ENCODE measurements at places on chromosomes 7 and 10.
A peak's percentile ranks its signal among the peaks of the same experiment; 100 is the strongest.

- no peak for DNase-seq
These were observed 105.6 kb downstream of the RNLS start for GRCh38 chr10:88477343-88478085.

DNA sequence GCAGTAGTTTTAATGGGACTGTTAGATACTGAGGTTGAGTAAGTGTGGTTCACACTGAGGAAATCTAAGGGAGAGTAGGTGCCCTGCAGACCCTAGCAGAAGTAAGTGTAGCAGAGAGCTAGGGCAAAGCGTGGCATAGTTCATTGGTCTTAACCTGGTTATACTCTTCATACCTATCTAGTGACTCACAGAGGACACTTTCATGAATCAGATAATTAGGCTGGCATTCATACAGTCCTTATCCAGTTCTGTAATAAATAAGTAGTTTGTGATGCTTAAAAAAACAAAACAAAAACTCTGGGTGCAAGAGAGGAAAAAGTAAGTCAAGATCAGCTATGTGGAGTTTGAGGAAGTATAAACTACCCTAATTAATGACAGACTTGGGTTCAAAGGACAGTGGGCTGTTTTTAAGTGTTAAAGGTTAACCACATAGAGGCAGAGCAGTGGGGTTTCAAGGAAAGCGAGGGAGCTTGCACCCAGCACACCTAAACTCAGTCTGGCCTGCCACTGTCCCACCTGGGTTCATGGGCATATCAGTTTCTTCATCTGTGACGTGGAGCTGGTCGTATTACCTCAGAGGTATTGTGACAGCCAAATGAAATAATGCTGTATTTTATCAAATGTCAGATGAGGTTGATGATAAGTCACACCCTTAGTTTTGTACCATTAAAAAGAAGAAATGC lies 27.1 kb downstream of the LMTK2 start:
- DNase-seq: peak; percentile 23

DNA sequence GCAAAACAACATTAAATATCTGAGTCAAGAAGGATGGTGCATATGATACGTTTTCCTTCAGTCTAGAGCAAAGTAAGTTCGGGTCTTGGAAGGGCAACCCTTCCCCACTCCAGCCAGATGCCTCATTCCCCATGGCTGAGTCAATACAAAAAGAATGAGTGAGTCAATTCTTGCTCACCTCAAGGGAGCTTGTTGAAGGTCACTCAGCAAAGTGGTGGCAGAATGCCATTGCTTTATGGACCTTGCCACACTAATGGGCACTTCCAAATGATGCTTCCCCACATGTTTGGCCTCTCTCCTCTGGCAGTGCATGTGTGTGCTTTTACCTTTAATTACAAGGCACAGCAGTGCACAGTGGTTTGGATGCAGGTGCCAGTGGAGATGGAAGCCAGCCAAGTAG lies 296.5 kb downstream of the SORCS3 start:
- DNase-seq: no peak

DNA sequence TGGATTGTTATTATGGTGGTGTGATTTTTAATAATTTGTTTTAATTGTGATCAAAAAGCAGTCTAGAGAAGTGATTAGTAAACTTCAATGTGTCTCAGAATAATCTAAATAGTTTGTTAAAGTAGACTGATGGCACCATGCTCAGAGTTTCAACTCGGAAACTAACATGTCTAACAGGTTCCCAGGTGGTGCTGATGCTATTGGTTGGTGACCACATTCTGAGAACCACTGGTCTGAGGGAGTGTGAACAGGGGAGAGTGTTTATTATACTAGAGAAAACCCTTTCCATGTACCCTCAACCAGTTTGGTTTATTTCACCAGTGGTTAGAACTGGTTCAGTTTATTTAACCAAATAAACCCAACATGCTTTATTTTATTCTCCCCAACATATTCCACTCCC lies 42.0 kb upstream of the LSM8 start:
- no peak for DNase-seq

GRCh38 chr7:117110480-117111315 lies 157.4 kb downstream of the ST7 start:
- no peak for DNase-seq

DNA sequence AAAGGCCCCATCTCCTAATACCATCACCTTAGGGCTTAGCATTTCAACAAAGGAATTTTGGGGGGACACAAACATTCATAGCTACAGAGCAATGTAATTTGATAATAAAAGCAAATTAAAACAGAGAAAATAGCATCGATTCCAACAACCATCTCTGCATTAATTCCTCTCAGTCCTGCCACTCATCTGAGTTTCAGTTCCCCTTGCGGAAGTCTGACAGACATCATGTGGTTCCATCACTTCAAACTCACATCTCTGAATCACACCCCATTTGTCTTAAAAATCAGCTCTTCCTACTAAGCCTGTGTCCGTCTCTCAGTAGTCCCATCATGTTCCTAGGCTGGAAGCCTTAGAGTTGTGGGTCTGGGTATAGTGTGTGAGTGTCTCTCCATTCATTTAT lies 3.6 kb downstream of the ADCK2 start:
- DNase-seq: peak; percentile 80

GRCh38 chr10:23490115-23490514 lies 51.2 kb downstream of the OTUD1 start:
- DNase-seq: no peak

DNA sequence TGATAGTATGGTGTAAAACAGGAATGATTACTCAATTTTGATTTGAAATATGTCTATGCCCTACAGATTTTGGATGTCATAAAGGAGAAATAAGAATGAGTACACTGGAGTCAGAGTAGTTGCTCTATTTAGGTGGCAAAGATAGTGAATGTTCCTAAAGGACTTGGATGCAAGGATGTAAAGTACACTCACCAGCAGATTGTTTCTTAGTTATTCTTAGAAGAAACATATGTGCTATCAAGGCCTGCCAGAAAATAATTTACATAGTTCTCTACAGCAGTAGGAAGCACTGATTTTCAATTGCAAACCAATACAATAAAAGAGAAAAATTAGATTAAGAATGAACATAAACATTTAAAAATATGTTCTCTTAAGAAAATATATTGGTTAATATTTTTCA lies 259.4 kb downstream of the PPP1R3A start:
- DNase-seq: no peak

GRCh38 chr10:30979956-30980355 lies 51.7 kb downstream of the ZNF438 start:
- no peak for DNase-seq

- DNase-seq: no peak
These were observed 62.9 kb downstream of the CCSER2 start for GRCh38 chr10:84391326-84391725.

DNA sequence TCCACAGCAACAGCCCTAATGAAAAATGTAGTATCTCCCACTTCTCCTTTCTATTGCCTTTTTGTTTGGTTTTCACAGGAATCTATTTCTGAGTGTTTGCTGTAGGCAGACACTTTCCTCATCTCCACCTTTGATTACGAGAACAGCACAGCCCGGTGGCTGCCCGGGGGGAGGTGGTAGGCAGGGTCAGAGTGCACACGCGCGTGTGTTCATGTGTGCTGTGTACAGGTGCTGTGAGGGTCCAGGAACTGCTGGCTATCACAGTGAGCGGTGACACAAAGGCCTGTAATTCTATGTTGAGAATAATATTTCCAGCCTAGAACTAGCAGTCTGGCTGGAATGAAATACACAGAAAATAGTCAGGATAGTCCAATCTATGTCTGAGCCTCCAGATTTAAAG lies 212.8 kb downstream of the ADARB2 start:
- no peak for DNase-seq

DNA sequence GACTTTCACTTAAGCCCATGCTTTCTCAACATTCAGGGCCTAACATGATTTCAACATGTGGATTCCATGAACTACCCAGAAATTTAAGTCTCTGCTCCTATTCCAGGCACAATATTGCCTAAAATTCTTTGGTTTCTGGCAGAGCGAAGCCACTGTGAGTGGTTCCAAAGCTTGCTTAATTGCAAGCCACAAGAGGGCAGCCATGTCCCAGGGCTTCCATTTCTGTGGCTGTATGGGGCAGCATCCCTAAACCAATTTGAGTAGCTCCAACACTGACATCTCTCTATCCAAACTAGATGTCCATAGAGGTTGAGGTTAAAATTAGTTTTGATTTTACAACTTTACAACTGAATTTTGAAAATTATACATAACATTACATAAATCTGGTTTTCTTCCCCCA lies 56.3 kb upstream of the MDFIC start:
- peak; percentile 51 for DNase-seq

DNA sequence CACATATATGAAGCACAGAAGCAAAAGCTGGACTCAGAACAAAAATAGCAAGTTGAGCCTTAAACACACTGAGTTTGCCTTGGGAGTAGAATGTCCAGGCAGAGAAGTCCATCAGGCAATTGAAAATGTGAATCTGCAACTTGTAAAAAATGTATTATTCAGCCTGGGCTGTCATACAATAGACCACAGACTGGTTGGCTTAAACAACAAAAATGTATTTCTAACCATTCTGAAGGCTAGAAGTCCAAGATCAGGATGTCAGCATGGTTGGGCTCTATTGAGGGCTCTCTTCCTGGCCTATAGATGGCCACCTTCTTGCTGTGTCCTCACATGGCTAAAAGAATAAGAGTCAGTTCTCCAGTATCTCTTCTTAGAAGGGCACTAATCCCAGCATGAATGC lies 76.5 kb upstream of the CAPZA2 start:
- DNase-seq: no peak

DNA sequence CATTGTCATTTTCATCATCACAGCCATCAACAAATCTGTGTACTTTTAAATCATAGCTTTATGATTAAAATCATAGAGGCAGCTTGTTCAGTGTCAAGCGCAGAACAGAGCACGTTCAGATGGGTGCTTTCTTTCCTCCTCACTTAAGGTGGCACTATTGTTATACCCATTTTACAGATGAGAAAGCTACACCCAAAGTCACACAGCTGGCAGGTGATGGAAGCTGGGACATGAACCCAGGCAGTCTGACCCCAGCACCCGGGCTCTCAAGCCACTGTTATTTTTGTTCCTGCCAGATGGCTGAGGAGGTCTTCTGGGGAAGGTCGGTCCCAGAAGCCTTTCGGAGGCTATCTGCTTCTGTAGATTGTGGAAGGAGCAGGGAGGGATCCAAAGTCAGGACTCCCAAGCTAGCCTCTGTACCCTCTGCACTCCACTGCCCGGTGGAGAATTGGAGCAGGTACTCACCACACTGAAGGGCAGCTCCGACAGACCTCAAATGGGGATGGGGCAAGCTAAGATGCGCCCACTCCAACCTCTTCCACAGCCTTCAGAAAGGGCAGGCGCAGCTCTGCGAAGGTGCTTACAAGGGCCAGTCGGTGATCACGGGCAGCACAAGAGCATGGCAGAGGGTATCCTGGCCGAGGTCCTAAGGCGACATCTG lies 610 bp downstream of the AVPI1 start:
- DNase-seq: peak; percentile 55

DNA sequence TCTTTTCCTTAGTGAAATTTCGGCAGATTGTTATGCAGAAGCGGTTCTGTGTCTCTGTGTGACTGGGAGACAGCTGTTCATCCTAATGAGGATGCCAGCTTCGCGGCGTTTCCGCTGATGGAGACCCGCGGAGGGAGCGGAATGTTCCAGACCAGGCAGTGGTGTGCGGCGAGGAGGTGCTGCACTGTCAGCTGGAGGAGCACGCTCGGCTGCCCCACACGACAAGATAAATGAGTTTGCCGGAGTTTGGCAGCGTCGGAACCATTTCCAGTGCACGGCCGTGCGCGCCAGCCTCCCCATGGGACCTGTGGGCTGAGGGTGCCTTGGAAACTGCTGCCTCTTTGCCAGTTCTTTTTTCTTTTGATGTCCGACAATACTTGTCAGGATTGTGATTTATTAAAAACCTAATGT lies 64.6 kb downstream of the WDR37 start:
- DNase-seq: no peak

DNA sequence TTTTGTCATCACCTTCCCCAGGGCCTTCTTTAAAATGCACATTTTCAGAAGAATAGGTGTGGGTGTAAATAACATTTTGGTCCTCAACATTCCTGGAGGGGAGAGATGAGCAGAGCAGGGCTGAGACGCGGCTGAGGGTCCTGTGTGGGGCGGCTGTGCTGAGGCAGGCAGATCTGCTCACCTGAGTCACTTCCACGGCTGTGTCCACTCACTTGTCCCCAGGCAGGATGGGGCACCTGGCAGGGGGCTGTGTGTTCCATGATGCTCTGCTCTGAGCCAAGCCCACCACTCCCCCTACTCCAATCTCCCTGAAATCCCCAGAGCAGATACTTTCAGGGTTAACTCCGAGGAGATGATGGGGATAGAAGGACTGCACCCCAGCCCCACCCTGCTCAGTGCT lies 93.8 kb downstream of the GLRX3 start:
- DNase-seq: no peak

DNA sequence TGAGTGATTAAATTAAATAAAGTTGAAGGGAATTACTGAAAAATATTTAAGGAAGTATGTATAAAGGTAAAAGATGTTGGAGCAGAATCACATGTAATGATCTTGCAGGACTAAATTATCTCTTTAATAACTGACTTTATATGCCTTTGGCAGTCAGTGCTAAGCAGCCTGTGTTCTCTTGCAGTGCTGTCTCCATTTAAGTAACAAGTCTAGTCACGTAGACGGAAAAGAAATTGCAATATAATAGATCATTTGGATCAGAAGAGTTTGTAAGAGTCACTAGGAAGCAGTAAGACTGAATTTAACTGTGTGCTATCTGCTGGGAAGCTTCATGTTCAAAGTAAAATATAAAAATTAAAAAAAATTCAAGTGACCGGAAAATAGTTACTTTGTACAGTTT lies 21.4 kb downstream of the BZW2 start:
- no peak for DNase-seq

Data from RPMI8226 (cell line).